ENCODE measurements at places on chromosomes 2 and 18. TPM values are rescaled to one million over a fixed set of nuclear protein-coding genes. Genes with fewer than 3 reads are reported as not detected.

DNA sequence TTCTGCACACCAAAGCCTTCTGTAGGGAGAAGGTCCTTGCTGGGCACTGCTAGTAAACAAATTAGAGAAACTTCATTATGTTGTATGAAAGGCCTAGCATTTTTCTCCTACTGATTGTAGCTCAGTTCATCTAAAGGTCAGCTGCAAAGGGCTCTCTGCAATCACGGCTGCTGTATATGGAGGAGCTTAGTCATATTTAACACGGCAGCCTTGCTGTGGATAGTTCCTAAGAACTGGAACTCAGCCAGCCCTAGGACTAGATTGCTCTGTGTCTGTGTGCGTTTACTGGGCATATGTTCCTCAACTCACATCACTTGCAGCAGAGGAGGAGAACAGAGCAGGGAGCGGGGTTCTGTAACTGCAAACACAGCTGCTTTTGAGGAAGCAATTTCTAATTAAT lies 1103.9 kb upstream of the KLHL29 start:
- DNase-seq = peak; percentile 37

The DLX2 gene
- polyA plus RNA-seq = not detected

The CFAP53 gene
- polyA plus RNA-seq = 0.36 TPM

- DNase-seq = no peak
Measured at GRCh38 chr2:208033701-208034502, 8.6 kb upstream of the PLEKHM3 start.

DNA sequence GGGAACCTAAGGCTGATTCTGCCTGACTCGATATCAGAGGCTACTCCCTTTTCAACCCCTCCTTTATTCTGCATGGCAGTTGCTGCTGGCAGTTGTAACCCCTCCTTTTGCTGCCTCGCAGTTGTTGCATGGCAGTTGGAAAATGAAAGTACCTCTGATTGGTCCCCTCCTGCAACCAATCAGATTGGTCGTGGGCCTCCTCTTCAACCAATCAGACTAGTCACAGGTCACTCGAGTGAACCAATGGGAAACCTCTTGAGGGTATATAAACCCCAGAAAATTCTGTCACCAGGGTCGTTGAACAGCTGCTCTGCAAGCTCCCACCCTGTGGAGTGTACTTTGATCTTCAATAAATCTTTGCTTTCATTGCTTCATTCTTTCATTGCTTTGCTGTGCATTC lies 294.3 kb upstream of the SLC8A1 start:
- DNase-seq = no peak

The KIAA2012 gene
- 0.64 TPM for polyA plus RNA-seq

DNA sequence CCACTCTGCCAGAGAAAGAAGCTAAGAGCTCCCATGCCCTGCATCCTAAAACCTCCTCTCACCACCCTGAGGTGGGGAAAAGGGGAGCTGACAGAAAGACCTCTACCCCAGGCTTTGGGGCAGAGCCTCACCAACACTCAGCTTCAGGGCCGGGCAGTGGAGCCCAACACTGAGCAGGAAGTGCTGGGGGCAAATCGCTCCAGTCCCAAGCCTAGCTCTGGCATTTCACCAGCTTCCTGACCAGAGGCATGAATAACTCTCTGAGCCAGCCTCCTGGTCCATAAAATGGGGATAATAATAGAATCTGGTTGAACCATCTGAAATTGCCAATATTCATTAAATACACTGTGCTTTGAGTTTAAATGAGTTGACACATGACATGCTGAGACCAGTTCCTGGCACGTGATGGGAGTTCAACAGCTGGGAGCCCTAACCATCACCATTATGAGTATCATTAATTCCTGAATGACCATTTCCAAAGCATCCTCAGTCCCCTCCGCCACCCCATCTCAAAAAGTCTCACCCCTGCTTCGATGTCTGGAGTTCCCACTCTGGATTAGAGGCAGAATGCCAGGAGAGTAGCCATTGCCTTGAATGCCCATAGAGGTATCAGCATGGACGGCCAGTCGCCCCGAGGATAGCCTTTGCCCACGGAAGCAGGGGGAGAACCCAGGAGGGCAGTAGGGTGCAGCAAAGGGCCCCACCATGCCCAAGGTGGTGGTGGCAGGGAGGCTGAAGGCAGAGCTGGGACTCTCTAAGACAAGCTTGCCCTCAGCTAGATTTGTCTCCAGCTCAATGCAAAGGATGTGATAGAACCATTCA lies 153.4 kb downstream of the TNS1 start:
- DNase-seq = no peak

All from muscle of arm (tissue), 14 donors.